Skin of body (tissue), 3 donors: ENCODE measurements at places on chromosomes 7 and 10.

- no peak for DNase-seq
Measured at GRCh38 chr10:19848226-19848985, 32.2 kb downstream of the PLXDC2 start.

DNA sequence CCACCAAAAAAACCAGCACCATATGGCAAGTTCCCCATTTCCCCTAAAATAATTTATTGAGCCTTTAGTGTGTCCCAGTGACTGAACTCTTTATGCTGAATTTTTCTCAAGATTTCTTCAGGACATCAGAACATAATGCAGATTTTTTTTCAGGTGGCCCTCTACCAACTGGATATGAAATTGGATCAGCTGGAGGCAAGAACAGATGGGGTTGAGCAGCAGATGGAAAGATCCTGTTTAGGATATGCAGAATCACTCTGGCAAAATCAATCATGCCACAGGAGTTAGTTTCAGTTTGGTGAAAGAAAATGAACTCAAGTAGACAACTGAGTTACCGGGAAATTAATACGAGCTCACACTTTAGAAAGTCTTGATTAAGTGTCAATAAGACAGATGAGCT is 761.5 kb upstream of the C7orf33 start:
- DNase-seq, result no peak

DNA sequence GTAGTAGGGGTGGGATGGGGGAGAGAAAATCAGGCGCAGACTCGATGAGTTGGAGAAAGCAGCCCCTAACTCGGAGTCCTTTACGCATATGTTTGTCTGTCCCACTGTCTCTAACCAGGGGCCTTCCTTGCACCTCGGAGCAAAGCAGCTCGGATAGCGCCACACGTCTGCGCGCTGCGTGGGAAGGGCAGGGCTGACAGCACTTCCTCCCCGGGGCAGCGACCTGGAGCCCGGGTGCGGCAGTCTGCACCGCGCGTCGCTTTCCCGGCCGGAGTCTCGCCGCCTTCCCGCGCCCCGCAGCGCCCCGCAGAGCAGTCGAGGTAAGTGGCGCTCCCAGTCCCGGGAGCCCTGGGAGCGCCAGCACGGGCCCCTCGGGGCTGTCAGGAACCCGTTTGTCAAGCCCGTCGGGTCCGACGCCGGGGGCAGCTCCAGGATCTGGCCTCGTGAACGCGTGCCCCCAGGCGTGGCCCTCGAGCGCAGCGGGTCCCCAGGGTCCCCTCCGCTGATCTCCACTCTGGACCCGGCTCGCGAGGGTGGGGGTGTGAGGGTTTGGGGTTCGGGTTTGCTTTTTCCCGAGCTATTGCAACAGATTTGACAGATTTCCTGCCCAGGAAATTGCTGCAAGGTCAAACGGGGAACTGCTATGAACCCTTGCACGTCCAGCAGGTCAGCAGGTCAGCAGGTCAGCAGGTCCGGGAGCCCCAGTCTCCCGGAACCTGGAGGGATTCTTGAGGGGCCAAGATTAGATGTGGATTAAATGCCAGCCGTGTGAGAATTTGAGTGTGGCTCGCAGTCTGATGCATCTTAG is 597 bp downstream of the APBB1IP start:
- no peak for DNase-seq

GRCh38 chr7:36188266-36188665 is 35.2 kb downstream of the EEPD1 start:
- DNase-seq, result no peak

DNA sequence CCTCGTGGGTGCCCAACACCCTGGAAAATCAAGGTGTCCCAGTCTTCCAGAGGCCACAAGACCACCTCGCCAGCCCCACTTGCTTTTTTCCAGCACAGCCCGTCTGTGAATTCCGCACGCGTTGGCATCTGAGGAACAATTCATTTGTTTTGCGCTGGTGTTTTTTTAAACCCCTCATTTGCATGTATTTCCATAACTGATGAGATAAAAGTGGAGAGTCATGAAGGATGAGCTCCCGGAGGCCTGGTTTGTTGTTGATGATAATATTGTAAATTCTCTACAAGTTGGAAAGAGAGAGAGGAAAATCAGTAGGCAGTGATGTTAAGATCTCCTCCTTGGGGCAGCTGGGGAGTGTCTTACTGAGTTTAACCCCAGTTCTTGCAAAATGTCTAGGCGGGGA is 34.6 kb downstream of the SLC29A3 start:
- no peak for DNase-seq

DNA sequence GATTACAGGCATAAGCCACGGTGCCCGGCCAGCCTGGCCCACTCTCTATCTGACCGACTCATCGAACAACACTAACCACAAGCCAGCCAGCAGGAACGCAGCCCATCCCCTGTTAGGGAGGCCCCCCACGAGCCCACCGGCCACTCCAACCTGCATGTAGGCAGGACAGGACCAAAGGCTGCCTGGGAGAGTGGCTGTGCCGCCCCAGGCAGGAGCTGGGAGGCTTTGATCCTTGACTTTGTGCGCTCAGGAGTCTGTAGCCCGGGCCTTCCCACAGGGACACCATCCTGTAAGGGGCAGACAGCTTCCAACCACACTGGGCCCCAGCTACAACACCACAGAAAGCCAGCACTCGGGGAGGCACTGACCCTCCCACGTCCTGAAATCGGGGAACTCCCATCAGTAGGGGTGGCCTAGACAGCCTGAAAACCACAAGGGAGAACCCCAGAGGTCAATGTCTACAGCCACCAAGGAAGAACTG is 29.4 kb downstream of the GRID1 start:
- DNase-seq, result no peak

DNA sequence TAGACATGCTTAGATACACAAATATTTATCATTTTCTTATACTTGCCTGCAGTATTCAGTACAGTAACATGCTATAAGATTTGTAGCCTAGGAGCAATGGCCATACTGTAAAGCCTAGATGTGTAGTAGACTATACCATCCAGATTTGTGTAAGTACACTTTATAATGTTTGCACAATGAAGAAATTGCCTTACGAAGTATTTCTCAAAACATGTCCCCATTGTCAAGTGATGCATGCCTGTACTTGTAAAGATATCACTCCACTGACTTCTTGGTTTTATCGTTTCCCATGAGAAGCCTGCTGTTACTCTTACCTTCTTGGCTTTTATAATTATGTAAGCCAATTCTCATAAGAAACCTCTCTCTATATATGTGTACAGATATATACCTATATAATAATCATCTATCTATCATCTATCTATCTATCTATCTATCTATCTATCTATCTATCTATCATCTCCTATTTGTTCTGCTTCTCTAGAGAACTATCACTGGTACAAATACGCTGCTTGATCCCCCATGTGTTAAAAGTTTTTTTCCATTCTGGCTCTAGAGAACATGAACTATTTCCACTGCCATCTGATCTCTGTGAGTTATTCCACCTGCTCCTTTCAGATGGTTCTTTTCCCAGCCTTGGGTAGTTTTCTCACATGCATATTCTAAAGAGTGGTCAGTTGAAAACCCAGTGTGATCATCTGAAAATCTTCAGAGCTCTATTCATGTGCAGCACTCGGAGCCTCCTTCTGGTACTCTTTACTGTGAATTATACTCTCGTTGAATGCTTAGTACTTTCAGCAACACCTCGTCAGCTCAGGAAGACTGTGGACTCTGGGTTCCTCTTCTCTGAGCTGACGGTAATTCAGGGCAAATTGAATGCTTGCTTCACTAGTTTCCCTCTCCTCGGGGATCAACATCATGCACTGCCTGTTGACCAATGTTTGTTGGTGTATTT is 14.5 kb upstream of the VCL start:
- DNase-seq, result no peak

DNA sequence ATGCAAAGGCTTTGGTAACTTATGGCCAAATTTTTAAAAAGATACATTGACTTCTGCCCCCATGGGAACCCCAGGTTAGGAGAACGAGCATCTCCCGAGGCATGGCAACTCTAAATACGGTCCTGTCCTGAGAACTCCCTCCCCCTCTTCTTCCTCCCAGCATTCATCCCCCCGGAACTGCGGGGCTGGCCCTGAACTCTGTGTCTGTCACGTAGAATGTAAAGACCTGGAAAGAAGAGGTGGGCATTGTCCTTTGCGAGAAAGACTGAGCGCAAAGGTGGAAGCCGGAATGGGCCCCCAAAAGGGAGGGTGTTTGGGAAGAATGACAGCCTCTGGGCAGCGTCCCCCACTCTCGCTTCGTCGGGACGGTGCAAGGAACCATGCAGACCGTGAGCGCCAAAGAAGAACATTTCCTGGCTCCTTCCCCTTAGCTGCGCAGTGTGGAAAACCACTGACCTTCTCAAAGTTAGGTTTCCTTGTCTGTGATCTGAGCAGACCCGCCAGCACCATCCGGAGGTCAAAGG is 21.0 kb downstream of the SHH start:
- no peak for DNase-seq

- no peak for DNase-seq
Measured at GRCh38 chr7:43501870-43502269, 81.0 kb upstream of the STK17A start.

DNA sequence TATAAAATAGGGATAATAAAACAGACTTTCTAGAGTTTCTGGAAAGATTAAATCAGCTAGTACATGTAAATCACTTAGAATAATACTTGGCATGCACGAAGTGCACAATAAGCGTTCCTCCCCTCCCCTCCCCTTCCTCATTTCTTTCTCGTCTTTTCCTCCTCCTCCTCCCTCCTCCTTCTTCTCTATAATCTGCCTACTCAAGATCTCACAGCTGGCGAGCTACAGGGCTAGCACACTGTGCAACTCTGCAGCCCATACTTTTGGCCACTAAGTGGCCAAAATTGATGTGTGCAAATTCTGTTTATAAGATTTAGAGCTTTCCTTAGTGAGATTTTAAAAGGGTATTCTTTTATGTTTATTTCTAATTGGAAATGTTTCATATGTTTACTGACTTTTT is 565.3 kb downstream of the PHTF2 start:
- DNase-seq, result no peak

GRCh38 chr7:44288811-44289340 is 36.5 kb downstream of the CAMK2B start:
- DNase-seq, result no peak

GRCh38 chr7:100900978-100901377 is 5.3 kb upstream of the ACHE start:
- no peak for DNase-seq

DNA sequence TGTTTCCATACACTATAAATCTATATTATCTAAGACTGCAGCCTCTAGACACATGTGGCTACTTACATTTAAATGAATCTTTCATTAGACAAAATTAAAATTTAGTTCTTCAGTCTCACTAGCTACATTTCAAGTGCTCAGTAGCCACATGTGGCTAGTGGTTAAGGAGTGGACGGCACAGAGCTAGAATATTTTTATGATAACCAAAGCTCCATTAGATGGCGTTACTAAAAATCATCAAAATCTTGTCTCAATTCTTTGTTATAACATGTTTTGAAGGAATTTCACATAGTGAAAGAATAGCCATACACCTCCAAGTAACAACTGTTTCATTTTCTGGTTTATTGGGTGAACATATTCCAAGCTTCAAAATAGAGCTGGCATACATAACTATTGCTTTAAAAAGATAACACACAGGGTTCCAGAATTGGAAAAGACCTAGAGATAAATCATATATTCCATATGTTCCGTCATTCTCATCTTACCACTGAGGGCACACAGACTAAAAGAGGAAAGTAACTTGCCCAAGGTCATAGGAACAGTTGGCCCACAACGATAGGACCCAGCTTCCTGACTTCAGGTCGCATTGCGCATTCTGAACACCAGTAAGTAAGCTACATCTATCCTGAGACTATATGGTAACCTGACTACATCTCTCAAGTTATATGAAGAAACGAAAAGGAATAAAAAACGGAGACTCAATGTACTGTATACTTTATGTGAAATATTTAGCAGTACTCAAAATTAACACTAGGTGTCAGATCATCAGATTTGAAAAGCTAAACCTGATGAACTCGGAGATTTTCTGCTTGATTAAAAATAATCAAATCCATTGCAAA is 66.6 kb downstream of the CAV1 start:
- peak; percentile 15 for DNase-seq

GRCh38 chr10:110487411-110488331 is 10.0 kb upstream of the DUSP5 start:
- no peak for DNase-seq

DNA sequence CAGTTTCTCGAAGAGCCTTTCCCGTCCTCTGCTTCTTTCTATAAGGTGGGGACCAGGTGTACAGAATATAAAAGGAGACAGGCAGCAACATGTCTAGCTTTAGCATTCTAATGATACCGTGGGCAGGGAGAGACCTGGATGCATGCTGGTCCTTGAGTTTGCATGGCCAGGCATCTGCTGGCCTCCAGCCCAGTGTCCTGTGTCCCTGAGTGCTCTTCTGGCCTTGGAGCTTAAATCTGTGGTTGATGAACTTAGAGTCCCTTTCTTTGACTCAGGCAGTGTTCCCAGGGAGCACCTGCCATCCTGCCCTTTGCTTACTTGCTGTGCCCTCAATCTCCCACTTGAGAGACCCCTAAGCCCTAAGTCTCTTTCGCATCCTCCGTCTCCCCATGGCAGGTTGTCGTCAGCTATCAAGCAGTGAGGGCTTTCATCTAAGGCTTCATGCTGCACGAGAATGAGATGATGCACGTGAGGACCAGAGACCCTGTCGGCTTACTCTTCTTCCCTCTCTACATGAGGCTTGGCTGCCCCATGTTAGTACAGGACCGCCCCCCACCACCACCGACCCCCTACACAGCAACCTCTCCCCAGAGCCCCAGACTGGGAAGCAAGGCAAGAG is 313.4 kb upstream of the C7orf33 start:
- DNase-seq, result no peak

DNA sequence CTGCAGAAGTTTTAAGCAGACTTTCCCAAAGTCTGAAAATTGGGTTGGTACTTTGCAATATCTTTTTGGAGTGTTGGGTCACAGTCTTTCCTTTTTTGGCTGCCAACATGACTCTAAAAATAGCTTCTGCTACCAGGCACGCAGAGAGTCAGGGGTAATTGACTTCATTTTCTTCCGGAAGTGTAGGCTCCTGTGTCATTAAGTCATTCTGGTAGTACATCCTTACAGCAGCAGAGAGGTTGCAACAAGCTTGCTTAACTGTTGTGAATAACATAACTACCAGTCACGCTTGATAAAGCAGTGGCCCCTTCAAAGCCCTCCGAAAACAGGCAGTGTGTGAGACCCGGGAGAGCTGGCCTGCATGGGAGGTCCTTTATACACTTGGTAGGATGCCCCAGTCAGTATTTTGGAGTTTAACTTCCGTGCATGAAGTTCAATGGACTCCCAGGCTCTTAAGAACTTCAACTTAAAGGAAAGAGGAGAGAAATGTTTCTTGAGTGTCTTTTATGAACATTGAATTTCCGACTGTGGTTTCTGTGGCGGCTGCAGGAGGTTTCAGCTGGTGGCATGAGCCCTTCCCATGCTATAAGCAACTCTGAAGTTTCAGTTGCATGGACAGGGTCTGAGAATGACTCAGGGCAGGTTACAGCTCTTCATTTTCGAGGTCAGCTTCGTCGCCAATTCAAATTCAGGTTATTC is 310.7 kb downstream of the GALNT17 start:
- no peak for DNase-seq
